SJCRH30 (cell line): ENCODE measurements at places on chromosomes 16 and 17.

- DNase-seq = no peak
These were observed 2.5 kb downstream of the LSM12 start for GRCh38 chr17:44063704-44064639.

DNA sequence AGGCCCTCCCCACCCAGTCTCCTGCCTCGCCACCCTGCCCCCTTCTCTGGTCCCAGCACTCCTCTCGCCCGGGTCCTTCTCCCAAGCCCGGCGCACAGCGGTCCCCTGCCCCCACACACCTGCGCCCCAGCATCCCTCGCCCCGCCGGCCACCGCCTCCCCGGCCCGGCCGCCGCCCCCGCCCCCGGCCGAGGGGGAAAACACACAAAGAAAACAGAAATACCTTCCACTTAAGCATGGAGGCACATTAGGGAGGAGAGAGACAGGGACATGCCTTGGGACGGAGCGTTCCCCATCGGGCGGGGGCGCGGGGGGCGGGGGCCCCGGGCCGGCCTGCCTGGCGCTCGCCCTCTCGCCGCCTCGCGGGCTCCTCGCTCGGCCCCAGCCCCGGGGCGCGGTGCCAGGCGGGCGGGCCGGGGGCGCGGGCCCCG, 326 bp downstream of the SRCIN1 start:
- DNase-seq = peak; percentile 29

DNA sequence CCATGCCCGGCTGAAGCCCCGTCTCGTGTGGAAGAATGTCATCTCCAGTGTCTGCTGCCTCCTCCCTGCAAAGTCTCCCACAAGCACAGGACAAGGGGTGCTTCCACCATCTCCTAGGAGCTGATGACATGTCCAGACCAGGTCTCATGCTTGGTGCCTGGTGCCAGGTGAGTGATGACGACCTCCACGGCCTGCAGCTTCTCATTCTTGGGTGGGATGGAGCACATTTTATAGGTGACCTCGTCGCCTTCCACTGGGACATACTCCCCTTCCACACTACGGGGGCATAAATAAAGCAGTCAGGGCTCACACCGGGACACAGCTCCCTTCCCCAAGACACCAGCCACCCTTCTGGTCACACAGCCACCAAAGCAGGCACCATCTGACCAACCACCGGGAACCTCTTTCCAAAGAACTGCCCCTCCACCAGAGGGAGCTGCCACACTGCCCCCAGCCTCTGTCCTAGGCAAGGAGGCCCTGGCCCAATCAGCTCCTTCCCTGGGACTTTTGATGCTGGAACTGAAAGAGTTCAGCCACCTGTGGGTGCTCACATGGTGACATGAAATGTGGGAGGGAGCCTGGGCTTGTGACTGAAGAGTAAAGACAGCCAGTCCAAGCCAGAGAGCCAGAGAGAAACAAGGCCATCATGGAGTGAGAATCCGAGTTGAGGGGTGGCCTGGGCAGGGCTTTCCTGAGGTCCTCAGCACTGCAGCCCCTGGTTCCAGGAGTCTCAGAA, 13.6 kb downstream of the CARHSP1 start:
- no peak for DNase-seq

- DNase-seq = no peak
These were observed 13.9 kb upstream of the RNF213 start for GRCh38 chr17:80246726-80247125.

- DNase-seq = no peak
These were observed 3.4 kb downstream of the TERF2 start for GRCh38 chr16:69382421-69382820.

GRCh38 chr17:40075201-40075941, 12.6 kb downstream of the THRA start:
- DNase-seq = peak; percentile 65

- DNase-seq = no peak
These were observed 100.9 kb upstream of the MON1B start for GRCh38 chr16:77090062-77090461.

GRCh38 chr17:750431-751037, 1.5 kb downstream of the GEMIN4 start:
- DNase-seq = no peak

DNA sequence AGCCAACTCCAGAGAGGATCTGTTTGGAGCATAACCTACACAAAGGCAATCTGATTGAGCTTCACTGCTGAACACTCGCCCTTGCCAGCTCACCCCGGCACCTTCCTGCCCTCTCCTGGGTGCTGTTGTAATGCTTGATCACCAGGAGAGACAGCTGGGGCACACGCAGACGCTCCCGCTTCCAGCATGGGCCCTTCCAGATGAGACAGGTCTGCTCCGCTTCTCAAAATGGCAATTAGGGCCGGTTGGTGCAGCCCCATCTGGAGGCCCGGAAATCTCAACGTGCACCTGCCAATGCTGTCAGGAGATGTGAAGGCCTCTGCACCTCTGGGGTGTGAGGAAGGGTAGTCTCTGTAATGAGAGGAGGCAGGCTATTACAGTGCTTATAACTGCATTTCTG, 206.1 kb downstream of the ABCC12 start:
- DNase-seq = no peak

GRCh38 chr17:72766761-72767356, 325.6 kb downstream of the SLC39A11 start:
- DNase-seq = no peak

DNA sequence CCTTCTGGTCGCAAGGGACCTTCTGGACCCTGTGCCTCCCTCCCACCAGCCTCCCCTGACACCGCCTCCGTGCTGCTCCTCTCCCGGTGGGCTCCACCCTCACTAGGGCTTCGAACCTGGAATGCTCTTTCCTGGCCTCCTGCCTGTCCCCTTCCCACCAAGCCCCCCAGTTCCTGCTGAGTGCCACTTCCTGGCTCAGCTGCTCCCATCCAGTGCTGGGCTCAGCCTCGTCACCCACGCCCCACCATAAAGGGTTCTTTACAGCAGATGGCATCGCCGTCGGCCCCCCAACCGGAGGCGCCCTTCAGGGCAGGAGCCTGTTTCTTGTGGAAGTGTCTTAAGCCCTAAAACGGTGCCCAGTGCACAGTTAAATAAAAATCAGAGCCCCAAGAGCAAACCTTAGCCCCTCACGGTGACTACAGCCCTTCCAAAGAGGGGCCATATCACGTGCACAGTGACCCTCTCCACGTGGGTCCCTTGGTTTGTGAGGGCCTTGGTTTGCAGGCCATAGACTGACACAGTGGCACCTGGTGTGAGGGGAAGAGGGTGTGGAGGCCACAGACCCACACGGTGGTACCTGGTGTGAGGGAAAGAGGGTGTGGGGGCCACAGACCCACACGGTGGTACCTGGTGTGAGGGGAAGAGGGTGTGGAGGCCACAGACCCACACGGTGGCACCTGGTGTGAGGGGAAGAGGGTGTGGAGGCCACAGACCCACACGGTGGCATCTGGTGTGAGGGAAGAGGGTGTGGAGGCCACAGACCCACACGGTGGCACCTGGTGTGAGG, 111.4 kb downstream of the METRNL start:
- DNase-seq = no peak

- no peak for DNase-seq
These were observed 83.4 kb downstream of the MAF start for GRCh38 chr16:79517156-79517555.

GRCh38 chr16:73028263-73028662, 19.7 kb downstream of the ZFHX3 start:
- DNase-seq = no peak

GRCh38 chr17:57785022-57785421, 39.9 kb upstream of the CCDC182 start:
- DNase-seq = no peak

- DNase-seq = no peak
These were observed 14.1 kb downstream of the ATP2C2 start for GRCh38 chr16:84382396-84382795.

DNA sequence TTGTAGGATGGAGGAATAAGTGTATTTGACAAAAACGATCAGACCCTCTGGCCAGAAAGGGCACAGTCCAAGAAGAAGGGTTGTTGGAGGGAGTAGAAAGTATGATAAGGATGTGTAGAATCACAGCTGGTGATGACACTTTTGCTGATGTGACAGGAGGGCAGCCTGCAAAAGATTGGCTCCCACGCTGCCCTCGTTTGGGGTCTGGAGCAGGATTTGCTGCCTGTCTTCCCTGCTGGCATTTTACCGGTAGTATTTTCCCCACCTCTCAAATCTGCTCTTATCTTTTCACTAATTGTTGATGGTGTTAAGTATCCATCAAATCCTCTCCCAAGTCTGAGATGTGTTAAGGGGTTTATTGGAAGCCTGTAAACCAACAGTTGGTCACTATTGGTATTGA, 208.8 kb downstream of the CCDC182 start:
- no peak for DNase-seq

DNA sequence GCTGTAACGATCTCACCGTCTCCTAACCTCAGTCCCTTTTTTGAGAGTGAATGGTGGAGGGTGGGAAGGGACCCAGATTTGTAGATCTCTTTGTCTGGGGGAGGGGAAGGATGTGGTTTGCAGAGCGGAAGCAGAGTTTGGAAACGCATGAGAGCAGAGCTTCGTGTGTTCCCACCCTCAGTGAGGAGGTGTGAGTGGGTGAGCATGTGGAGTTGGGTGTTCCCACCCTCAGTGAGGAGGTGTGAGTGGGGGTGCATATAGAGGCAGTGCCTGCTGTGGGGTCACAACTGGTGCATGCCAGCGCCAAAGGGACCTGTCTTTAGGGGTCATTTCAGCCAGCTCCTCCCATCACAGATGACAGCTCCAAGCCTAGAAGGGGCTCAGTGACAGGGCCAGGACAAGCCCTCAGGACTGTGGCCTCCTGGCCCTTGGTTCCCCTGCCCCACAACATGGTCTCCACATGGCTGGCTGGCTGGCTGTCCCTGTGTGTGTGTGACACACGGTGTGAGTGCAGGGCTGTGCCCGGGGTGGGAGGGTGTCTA, 1.8 kb upstream of the CISD3 start:
- no peak for DNase-seq

DNA sequence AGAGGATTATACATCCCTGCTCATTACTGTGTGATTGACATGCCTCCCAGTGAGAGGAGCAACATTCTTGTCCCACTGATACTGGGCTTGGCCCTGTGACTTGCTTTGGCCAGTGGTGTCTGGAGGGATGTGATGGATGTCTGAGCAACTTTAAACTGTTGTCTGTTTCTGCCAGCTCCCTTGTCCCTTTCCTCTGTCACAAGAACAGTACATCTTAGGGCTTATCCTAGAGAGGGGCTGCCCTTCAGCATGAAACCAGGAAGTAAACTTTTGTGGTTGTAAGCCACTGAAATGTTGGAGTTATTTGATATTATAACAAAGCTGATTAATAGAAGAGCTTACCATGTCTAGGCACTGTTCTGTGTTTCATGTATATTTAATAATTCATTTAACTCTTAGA, 82.9 kb upstream of the GPRC5B start:
- DNase-seq = no peak

DNA sequence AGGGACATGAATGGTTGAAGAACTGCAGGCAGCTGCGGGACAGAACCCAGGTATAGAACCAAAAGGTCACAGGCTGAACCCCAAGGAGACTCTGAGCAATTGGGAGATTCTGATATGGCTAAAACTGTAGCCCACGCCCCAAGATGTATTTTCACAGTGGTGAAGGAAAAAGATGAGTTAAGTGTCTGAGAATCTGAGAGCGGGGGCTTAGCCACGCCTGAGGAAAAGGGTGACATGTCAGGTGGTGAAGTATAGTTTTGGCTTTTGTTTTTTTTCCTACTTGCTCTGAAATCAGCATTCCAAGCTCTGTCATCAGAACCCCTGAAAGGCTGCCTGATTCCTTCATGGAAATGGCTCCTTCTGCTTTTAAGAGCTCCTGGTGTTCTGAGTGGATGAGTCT, 73.3 kb downstream of the AKAP1 start:
- DNase-seq = peak; percentile 29

GRCh38 chr16:50645563-50646220, 35.4 kb downstream of the SNX20 start:
- no peak for DNase-seq

DNA sequence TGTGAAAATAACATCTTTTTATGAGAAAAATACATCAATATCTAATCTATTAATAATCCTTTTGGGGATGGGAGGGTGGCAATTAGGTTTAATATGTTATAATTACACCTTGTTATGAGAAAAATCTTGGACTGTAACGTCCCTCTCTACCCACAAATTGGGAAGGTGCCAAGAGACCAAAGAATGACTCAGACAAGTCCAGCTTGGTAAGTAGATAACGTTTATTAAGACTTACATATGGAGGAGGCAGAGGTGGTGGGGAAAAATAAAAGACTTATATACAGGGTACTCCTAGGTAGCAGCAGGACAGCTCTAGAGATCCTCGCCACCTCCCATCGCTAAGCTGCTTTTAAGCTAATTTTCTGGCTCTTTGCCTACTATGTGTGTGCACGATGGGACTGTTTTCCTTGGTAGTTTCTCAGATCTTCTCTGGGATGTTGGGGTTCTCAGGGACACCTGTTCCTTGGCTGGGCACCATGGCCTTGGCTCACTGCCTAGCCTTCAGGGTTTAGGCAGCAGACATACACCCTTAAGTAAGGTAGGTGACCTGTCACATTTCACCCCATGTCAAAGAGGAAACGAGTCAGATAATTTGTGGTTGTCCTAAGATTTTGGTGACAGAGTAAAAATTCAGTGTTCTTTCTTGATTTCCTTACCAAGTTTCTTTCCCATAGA, 31.5 kb downstream of the RBL2 start:
- DNase-seq = peak; percentile 17

DNA sequence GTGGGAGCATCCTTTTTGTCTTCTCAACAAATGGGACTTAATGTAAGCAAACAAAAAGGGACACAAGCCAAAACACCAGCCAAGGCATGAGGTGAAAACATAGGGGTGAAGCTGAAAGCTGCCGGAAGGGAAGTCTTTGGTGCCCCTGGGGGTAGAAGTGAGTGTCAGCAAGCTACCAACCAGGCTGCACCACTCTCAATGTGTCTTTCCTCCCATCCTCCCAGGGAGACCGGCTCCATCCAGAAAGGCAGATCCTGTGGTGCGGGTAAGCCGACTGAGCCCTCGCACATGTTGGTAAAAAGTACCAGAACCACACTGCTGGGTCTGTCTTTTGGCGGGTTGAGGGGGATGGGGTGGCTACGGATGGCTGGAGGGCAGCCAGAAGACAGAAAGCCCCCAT, 52.0 kb upstream of the SREBF1 start:
- no peak for DNase-seq

DNA sequence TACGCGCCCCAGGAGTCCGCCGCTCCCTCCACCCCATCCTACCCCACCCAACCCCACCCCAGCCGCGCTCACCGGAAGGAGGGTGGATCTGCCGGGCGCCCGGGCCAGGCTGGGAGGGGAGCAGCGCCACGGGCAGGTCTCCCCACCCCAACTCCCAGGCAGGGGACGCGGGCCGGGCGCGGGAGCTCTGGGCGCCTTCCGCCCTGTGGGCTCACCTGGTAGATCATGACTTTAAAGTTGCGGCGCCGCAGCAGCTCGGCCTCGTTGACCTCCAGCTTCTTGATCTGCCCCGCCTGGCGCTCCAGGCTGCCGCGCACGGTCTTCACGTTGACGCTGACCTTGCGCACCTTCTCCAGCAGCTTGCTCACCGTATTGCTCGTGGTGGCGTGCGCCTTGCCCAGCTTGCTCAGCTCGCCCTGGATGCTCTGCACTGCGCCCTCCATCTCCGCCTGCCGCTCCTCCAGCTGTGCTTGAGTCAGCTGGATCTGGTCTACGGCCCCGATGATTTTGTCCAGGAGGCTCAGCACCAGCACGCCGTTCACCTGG, 571 bp downstream of the CAVIN1 start:
- peak; percentile 60 for DNase-seq

- DNase-seq = no peak
These were observed 2.6 kb downstream of the SLC6A4 start for GRCh38 chr17:30232824-30233427.
